ENCODE measurements at places on chromosomes 4 and X.

DNA sequence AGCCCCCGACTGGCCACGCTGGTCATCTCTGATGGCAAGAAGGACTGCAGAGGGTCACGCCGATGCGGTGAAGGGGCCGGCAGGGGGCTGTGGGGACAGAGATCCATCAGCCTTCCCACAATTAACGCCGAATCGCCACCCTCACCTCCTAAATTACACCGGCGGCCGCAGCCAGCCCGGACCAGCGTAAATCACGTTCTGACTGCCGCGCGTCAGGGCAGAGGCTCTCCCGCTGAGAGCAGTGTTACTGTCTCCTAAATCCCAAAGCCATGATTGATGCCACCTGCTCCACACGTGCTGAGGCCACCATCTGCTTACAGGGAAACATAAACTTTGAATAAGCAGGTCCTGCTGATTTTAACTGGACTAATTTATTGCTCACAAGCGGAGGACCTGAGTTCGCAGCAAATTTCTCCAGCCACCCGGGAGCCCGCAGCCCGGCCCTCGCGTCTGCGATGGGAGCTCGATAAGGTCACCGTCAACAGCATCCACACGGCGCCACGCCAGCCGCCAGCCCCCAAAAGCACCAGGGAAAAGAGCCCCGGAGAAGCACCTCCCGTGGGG, 127.3 kb upstream of the NKX1-1 start:
- no peak for DNase-seq

DNA sequence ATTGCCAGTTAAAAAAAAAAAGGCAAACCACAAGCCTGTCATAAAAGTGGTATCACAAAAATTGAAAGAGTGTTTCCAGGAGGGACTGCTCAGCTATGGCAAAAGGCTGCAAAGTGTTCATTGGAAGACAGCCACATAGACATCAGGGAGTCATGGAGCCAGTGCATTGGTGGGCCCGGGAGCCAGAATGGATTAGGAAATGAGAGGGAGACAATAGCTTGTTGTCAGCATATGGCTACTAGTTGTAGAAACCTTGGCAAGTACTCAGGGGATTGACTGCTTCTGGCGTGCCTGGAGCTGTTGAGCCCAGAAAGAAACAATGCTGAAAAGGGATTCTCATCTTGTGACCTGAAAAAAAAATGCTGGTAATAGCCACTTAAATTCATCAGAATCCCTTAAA, 5.0 kb downstream of the GAR1 start:
- no peak for DNase-seq

DNA sequence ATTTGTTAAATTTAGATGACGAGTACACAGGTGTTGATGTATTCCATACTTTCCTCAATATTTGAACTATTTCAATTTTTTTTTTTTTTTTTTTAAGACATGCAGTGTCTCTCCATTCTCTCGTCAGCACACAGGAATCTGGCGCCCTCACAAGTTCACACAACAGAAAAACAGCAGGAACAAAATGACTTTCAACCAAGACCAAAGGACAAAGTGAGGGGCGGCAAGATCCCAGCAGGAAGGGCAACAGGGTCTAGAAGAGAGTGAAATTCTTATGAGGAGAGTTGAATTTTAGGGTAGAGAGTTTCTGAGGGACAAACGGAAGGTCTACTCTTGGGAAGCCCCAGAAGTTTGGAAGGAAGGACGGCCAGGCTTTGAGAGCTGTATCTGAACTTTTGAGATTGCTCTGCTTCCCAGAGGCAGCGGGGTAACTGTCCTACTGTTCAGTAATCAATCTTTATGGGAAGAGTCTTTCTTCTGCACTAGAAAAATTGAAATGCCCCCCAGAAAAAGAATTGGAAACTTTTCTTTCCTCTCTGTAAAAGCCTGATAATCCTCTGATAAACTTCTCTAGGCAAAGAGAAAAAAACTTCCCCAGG, 760.2 kb downstream of the RAB28 start:
- DNase-seq, result no peak

DNA sequence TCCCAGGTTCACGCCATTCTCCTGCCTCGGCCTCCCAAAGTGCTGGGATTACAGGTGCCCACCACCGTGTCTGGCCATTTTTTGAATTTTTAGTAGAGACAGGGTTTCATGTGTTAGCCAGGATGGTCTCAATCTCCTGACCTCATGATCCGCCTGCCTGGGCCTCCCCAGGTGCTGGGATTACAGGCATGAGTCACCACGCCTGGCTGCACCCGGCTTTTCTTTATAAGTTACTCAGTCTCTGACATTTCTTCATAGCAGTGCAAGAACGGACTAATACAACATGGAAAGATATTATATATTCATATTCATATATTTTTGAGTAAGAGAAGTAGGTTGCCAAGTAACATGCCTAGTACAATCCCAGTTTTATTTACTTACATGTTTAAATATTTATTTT, 22.9 kb downstream of the SHROOM3 start:
- no peak for DNase-seq

DNA sequence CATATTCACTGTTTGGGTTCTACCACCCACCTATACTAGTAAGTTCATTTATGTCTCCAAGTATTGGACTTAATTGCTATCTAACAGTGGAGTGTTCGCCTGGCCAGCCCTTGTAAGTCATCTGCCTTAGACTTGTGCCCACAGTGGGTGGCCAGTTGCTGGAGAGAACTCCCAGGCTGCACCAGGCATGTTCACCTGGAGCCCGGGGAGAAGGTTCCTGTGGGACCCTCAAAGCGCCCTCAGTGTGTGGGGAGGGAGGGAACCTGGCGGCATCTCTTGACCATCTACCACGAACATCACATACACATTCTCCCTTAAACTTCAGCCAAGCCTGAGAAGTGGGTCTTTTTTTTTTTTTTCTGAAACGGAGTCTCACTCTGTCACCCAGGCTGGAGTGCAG, 138.1 kb downstream of the CPZ start:
- DNase-seq, result no peak

GRCh38 chrX:16639966-16640365, 10.0 kb upstream of the S100G start:
- no peak for DNase-seq

DNA sequence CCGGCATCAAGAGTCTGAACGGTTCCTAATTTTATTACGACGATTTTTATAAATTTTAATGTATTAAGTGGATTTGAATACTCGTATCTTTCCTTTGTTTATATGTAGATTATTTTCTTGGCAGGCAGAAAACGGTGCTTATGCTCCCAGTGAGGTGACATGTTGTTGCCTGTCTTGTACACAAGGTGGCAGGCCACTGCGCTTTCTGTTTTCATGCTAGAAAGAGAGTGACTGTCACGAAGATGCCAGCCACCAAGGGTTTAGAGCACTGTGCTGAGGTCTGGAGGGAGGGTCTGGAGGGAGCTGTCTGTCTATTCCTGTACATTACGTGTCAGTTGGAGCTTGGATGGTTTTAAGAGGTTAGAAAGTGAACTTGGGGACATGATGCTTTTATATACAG, 87.7 kb downstream of the SHROOM2 start:
- peak; percentile 7 for DNase-seq

DNA sequence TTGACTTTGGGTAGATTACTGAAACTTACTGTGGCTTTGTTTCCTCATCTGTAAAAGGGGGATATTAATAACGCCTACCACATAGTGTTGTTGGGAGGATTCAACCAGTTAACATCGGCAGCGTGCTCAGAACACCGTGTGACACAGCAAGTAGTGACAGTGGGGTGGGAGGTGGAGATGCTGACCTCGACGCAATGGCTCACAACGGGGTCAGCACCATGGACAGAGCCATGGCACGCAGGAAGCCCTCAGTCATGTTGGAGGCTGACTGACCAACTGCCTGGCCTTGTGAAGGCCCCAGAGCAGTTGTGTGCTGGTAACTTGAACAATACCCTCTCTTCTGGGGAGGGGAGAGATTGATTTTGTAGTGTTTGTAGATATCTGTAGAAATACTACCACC, 93.2 kb downstream of the WFS1 start:
- DNase-seq, result no peak

DNA sequence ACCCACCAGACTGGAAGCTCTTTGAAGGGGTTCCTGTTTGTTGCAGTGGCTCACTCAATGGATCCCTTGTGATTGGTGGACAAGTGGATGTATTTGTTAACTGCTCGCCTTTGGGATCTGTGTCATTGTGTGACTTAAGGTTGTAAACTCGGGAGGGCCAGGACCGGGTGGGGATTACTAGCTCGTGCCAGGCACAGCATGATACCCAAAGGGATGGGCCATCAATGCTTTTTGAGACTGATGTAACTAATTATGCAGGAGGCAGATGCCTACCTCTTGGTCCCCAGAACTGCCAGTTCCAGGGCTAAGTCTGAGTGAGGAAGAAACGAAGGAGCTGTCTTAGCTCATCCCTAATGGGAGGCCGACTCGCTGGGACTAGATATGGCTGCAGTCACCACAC, 27.7 kb downstream of the UTP14A start:
- no peak for DNase-seq

DNA sequence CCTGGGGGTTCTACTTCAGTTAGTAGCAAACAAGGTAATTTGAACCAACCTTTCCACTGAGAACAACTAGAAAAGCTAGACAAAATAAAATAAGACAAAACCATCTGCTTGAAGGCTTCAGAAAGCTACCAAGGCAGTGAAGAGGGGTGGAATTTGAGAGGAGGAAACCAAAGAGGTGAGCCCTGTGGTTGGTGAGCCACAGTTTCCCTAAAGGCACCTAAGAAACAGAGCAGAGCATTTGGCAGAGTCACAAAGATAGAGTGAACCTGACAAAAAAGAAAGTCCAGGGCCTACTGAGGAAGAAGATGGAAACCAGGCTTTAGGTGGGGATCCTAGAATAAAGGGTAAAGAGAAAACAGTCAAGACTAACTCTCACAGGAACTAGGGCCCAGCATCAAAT, 44.3 kb downstream of the CHST7 start:
- DNase-seq, result no peak

- DNase-seq, result no peak
Measured at GRCh38 chr4:67926485-67926884, 36.8 kb downstream of the TMPRSS11A start.

DNA sequence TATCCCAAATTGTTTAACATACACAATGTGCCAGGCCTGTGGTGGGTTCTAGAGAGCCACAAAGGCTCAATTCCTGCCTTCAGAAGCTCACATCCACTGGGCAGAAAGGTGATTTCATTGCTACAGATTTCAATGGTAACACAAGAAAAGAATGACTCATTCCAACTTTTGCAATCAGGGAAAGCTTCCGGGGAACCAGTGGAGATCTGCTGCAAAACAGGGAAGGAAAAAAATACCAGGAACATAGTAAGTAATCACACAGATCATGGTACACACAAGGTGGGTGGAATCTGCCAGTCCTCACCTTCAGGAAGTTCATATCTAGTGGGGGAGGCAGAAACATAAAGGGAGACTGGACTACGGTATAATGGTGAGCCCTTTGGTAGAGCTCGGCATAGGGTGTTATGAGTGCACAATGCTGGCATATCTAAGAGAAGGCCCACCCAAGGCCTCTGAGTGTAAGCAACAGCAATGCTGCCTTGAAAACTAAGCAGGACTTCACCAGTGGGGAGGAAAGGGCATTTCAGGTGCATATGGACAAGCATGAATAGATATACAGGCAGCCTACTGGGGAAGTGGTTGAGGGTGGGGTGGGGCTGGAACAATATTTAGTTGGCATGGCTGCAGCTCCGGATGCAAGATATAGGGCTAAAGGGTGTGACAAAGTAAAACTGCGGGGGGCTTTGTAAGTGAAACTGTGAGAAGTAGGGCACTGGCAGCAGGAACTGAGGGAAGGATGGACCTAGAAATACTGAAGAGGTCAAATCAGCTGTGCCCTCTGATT, 24.2 kb downstream of the GPRIN3 start:
- no peak for DNase-seq

GRCh38 chr4:2867758-2868491, 24.3 kb downstream of the ADD1 start:
- no peak for DNase-seq

DNA sequence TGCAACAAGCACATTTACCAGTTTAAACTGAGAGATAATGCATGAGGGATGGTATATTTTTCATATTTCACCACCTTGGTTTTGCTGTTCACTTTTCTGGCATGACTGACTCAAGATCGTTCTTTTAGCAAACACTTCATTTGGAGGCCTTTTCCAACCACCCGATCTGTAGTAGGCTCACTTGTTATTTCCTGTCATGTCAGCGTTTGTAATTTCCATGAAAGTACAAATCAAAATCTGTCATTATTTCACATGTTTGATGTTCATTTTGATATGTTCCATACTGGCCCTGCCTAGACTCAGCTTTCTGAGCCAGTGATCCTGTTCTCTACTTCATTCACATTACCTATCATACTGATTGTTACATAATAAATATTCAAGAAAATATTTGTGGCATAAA, 1888.3 kb upstream of the PCDH7 start:
- no peak for DNase-seq

- no peak for DNase-seq
Measured at GRCh38 chr4:113336556-113336955, 287.1 kb downstream of the ANK2 start.

- DNase-seq, result no peak
Measured at GRCh38 chrX:23887451-23887850, 20.3 kb downstream of the APOO start.

DNA sequence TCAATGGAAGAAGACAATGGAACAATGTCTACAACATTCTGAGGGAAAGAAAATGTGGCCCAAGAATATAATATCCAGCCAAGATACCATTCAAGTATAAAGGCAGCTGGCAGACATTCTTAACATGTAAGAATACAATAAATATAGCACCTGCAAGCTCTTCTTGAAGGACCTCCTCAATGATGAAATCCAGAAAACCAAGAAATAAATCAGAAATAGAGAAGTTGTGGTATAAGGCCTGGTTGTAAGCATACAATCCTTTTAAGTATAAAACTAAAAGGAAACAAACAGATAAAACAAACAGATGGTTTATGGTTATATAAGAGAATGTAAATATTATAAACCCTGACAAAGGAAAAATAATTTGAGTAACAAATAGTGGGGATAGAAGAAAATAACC, 33.4 kb downstream of the SYTL4 start:
- no peak for DNase-seq

DNA sequence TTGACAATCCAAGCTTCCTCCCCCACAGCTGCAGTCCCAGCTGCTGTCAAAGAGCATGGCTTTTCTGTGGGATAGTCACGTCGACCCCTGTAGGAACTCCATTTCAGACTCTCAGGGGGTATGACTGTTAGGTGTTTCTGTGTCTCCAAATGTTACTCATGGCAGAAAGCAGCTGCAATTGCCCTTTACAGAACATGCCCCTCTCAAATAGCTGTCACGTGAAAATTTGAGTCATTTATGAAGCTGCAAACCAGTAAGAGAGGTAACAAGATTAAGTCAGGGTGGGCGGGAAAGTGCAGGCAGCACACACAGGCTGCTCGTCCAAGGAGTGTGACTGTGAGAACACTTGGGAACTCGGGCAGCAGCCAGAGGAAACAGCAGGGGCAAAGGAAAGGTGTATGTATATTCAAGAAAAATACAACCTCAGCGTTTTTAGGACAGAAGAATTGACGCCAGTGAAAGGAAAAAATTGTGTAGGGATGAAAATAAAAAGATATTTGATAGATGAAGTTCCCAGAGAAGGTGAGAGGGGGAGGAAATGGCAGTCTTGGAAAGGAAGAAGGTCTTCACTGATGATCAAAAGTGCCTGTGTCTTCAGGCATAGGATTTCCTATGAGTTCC, 66.5 kb upstream of the TMEM184C start:
- DNase-seq, result no peak

All from stimulated activated CD4-positive, alpha-beta T cell treated with anti-CD3 and anti-CD28 coated beads, TNF-alpha, amount 100 ng/mL, for 1 hour (primary cell).